ENCODE measurements at places on chromosomes 6 and 20.

GRCh38 chr6:121652726-121653623 lies 217.5 kb downstream of the GJA1 start:
- DNase-seq = no peak

GRCh38 chr6:128241216-128241615 lies 279.2 kb downstream of the PTPRK start:
- no peak for DNase-seq

DNA sequence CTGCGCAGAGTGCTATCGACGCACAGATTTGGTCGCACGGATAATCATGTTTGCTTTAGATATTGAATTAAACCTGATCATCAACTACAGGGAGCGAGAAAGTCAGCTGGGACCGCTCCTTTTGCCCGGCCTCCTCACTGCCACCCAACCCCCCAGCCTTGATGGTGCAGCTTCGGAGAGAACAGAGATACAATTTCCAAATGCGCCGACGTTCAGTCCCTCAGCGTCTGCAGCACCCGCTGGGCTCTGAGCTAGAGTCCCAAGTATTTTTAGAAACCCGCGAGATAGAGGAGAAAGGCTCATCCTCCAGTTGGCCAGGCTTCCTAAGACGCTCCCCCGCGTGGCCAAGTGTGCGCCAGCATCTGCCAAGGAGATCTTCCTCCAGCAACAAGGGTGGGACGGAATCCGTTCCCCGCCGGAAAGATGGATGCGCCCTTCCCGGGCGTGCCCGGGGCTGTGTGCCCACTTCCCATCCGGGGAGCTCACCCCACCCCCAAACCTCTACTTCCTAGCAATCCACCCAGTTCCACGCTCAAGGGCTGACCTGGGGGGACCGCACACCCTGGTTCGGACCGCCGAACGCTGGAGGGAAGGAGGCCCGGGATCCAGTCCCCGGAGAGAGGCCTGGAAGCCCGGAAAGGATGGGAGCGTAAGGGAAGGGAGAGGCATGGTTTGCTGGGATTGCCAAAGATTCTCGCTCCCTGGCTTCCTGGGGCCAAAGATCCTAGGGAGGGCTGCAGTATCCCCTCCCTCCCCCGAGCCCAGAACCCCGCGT lies 4.1 kb downstream of the NKX2-2 start:
- no peak for DNase-seq

- DNase-seq = no peak
These were observed 95.2 kb upstream of the BTN3A2 start for GRCh38 chr6:26269531-26270485.

GRCh38 chr6:155939253-155939652 lies 483.6 kb upstream of the NOX3 start:
- no peak for DNase-seq

- DNase-seq = no peak
These were observed 367.7 kb downstream of the KIF16B start for GRCh38 chr20:16205507-16205906.

DNA sequence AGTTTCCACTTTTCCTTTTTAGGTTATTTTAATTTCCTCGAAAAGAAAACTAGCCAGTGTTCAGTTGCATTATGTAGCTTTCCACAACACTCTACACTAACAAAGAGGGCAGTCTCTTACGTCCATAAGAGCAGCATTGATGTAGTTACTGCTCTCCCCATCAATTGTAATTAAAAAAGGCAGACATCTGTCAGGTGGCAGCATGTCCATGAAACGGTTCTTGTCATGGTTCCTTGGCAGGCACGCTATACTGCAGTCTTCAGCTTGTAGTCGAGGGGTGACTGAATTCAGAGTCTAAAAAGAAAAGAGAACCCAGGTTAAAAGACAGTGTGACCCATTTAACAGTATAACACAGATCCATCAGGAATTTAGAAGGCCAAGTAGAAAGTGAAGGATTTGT lies 80.1 kb upstream of the THEMIS start:
- DNase-seq = no peak

DNA sequence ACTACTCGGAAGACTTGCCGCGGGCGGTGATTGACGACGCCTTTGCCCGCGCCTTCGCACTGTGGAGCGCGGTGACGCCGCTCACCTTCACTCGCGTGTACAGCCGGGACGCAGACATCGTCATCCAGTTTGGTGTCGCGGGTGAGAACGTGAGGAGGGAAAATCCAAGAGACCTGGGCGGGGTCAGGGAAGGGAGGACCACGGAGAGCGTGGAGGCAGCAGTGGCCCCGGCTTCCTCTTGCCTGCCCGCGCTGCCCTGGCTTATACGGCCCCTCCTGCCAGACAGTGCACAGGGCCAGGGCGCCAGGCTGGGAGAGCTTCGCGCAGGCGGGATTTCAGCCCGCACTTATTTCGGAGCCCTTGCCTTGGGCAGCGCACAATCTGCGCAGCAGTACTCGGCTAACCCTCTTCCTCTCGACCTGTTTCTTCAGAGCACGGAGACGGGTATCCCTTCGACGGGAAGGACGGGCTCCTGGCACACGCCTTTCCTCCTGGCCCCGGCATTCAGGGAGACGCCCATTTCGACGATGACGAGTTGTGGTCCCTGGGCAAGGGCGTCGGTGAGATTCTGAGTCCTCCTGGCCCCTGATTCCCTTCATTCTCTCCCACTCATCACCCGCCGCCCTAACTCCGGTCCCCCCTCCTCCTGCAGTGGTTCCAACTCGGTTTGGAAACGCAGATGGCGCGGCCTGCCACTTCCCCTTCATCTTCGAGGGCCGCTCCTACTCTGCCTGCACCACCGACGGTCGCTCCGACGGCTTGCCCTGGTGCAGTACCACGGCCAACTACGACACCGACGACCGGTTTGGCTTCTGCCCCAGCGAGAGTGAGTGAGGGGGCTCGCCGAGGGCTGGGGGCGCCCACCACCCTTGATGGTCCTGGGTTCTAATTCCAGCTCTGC lies 2.0 kb downstream of the MMP9 start:
- DNase-seq = no peak

DNA sequence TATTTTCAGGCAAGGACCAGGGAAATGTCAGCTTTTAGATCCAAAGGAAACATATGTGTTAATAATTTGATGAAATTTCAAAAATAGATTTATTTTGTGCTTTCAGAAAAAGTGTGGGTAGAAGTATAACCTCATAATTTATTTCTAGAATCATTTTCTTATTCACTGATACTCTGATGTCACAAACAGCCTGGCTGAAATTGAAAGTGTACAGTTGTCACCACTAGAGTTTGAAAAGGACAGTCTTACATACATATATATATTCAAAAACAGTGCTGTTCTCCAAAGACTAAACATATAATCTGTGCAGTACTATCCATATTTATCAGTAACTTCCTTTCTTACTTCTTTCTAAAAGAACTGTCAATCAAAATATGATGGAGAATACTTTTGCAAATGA lies 254.4 kb upstream of the KCNQ5 start:
- no peak for DNase-seq

- no peak for DNase-seq
These were observed 952.9 kb upstream of the EPHA7 start for GRCh38 chr6:94372229-94372628.

- no peak for DNase-seq
These were observed 22.1 kb downstream of the PTPRT start for GRCh38 chr20:43167615-43168014.

GRCh38 chr20:39605908-39606307 lies 643.8 kb downstream of the DHX35 start:
- DNase-seq = no peak

DNA sequence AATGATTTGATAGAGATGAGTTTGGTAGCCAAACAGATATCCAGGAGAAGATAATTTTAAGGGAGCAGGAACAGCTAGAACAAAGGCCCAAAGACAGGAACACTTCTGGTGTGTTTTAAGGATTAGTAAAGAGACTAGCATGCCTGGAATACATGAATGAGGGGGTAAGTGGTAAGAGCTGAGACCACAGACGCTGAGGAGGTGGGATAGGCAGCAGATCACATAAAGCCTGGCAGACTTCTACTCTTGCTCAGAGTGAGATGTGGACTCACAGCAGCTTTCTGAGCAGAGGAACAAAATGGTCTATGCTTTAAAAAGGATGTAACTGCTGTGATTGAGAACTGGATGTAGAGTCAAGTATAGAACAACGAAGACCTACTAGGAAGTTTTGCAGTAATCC lies 100.1 kb downstream of the EPHA7 start:
- no peak for DNase-seq

GRCh38 chr6:41639809-41640371 lies 1.6 kb downstream of the MDFI start:
- DNase-seq = no peak

DNA sequence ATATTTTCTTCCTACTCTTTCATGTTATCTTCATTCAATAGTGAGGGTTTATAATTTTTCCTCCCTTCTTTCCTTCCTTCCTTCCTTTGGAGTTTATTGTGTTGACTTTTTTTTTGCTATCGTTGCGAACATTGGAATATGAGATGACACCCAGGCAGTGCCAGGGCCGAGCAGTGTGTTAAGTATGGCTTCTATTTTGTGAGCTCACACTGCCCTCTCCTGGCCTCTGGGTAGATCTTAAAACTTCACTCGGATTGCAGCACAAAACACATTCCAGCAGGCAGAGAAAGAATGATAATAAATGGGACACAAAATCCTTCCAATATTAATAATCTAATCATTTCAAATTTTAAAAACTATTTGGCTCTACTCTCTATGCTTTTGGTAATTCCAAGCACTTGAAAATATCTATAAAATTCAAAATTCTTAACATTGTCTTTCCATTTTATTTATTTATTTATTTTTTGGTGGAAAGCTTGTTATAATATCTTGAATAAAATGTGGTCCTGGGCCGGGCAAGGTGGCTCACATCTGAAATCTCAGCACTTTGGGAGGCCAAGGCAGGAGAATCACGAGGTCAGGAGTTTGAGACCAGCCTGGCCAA lies 147.4 kb upstream of the OLIG3 start:
- DNase-seq = no peak

DNA sequence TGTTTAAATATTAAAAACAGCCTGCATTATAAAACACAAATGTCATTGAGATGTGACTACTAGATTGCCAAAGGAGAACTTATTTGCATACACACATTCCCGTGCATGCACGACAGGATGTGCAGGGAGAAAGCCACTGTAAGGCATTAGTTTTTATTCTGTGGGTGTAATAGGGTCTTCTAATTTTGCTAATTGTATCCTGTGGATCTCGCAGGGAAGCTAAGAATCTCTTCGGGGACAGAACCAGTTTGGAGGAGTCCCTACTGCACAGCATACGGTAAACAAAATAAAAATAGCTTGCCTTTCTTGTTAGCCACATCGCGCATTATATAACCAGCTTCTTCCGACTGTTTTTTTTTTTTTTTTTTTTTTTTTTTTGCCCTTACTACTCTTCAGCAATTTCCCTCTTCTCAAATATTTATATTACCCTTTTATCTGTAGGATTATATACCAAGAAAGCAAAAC lies 2.0 kb downstream of the ATXN1 start:
- no peak for DNase-seq

GRCh38 chr6:143098054-143098671 lies 37.5 kb downstream of the AIG1 start:
- no peak for DNase-seq

GRCh38 chr20:14441201-14441600 lies 103.8 kb upstream of the FLRT3 start:
- no peak for DNase-seq

GRCh38 chr6:124977067-124977908 lies 15.1 kb downstream of the RNF217 start:
- no peak for DNase-seq

DNA sequence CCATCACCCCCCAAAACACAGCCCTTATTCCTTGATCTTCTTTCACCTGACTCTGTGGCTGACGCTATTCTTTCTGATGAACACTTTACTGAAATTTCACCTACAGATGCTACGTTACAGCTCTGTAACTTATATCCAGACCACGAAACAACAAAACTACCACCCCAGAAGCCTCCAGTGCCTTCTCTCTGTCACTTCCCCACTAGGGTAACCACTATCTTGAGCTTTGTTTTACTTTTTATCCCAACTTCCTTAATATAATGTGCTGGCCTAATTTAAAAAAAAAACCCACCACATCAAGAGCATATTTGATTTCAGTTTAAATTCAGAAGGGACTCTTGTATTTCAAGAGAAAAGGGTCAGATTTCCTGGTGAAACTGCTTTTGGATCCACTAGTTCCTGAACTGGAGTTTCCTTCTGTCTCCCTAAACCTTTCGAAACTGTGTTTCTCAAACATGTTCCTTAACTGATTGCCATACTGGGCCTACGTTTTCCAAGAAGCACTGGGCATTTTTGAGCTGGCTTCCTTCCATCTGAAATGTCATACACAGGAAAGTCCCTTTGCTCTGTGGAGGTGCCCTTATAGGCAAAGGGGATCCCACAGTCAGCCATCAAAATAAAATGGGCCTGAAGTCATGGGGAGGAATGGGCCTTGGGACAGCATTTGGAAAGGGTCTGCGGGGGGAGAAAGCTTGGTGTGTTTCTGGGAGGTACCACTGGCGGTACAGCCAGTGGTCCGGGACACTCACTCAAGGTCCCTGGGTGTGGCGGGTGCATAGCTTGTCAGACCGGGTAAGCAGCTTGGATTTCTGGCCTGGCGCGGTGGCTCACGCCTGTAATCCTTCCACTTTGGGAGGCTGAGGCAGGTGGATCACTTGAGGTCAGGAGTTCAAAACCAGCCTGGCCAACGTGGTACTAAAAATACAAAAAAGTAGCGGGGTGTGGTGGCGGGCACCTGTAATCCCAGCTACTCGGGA lies 25.8 kb upstream of the RTF2 start:
- no peak for DNase-seq

DNA sequence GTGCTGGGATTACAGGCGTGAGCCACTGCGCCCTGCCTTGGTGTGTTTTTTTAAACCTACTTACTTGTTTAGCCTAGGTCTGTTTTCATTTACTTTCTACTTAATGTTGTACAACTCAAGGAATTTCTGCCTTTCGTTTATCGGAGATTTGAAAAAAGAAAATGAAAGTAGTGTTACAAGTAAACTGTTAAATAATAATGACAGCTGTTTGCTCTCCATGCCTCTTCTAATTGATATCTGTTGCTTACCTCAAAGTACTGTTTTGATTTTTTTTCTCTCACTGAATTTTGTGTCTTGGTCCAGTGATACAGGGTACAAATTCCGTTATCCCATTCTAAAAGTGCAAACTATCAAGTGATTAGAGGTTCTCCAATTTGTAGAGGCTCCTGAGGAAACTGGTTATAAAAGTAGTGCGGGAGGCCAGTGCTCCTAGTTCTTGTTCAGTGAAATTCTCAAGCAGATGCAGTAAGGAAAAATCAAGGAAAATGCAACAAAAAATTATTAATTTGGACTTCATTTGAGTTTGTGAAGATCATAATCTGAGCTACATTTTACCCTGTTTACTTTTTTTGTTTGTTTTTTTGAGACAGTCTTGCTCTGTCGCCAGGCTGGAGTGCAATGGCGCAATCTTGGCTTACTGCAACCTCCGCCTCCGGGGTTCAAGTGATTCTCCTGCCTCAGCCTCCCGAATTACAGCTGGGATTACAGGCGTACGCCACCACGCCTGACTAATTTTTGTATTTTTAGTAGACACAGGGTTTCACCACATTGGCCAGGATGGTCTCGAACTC lies 2.2 kb downstream of the UBR2 start:
- DNase-seq = no peak

GRCh38 chr20:23436681-23437080 lies 2.8 kb upstream of the CSTL1 start:
- no peak for DNase-seq

GRCh38 chr6:156687789-156688619 lies 89.2 kb upstream of the ARID1B start:
- DNase-seq = no peak

Measured in type B pancreatic cell (in vitro differentiated cells).